ENCODE measurements at places on chromosomes 4 and X.

DNA sequence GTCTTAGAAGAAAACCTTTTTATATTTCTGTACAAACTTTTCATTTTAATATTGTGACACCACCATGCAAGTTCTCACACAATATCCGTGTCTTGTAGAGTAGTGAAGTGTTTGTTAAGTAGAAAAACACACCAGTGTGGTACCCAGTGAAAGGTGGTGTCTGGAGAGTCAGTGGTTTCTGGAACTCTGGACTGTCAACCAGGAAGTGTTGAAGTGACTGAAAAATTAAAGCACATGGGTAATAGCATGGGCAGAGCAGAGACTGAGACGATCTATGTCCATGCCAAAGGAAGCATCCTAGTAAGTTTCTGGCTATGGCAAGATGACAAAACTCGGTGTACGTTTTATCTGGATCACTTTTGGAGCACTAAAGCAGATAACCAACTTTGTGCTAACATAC is 22.2 kb downstream of the RAB9A start:
- no peak for DNase-seq

- no peak for DNase-seq
These were observed 263.6 kb downstream of the PTTG2 start for GRCh38 chr4:38223782-38224236.

- DNase-seq: no peak
These were observed 292.8 kb upstream of the ARSJ start for GRCh38 chr4:114272226-114272625.

DNA sequence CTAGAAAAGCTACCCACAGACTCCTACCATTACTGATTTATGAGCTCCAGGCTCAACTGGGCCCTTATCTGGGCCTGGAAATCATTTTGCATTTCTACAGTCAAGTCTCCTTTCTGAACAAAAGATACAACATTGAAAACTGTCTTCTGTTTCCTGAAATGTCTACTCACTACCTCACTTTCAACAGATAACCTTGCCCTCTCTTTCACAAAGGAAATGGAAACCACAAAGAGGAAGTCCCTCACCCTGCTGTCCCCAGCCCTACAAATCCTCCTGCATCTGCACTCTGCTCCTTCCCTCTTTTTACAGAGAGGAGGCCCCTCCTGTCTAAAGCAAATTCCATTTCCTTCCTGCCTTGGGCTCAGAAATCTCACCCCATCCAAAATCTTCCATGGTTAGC is 24.8 kb upstream of the CYBB start:
- no peak for DNase-seq

GRCh38 chrX:149010853-149011224 is 494.3 kb downstream of the IDS start:
- no peak for DNase-seq

GRCh38 chr4:177232473-177232872 is 77.2 kb upstream of the NEIL3 start:
- DNase-seq: no peak

- DNase-seq: no peak
These were observed 44.6 kb upstream of the GPR173 start for GRCh38 chrX:53004038-53004437.

- no peak for DNase-seq
These were observed 40.5 kb downstream of the TMEM131L start for GRCh38 chr4:153506341-153507309.

DNA sequence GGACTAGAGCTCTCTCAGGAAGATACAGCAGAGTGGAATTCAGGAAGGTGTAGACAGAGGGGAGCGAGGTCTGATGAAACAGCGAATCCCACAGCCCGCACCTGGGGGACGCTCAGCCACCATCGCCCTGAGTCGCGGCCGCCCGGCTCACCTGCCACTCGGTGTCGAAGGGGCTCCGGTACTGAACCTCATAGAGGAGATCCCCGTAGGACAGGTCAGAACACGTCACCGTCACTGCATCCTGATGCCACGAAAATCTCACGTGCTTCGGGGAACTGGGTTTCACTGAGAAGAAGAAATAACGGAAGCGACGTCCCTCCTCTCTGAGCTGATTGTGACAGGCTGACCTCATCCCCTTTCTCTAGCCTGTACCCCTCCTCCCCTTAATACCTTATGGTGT is 10.2 kb downstream of the CRLF2 start:
- DNase-seq: no peak

DNA sequence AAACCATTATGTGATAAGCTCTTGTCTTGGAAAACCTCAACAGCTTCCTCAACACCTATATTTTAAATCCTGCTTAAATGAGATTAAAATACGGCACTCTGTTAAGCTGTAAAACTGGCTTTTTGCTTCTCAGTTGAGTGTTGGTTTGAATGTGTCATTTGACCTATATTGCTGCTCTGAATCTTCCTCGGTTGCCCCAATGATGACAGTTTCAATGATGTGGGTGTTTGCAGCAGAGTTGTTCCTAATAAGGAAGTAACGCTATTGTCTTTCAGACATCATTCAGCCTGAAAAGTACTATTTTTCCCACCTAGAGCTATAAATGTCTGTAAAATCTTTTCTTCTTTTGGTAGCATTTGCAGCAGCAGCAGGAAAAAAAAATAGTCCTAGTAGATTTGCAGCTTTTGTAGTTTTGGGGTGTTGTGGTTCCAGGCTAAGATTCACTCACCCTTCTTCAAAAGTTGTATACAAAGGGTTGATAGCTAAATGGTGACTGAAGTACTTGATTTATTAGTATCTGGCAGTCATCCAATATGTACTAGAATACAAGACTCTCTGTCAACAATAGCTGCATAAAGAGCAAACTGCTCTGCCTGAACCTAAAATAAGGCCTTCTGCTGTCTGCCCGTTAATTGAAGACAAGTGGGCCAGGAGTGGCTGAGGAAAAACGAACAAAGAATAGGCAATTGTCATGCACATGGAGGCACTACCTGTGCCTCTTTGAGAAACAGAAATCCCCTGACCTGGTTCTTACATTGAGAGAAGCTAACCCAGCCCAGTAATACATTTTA is 333.1 kb downstream of the IL1RAPL1 start:
- DNase-seq: no peak

DNA sequence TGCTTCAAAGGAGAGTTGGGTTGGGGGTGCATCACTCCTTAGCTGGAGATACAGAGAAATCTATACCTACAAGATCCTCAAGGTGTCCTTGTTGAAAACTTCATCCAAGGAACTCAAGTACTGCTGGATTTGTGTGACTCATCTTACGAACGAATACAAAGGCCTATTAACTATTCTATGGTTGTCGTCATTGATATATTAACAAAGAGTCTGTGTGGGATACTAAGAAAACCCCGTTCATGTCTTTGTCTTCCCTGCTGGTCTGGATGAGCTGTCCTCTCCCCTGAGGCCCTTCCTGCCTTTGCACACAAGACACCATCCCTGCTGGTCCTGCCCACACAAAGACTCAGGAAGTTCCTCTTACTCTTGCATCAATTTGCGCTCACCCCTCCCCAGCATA is 54.9 kb upstream of the IRF2 start:
- DNase-seq: no peak

GRCh38 chrX:71578253-71579135 is at the start of gene GCNA:
Gene GCNA (plus strand): TSS chrX:71578437. CDS start chrX:71580822, 2,385 bp downstream.
- DNase-seq: no peak

DNA sequence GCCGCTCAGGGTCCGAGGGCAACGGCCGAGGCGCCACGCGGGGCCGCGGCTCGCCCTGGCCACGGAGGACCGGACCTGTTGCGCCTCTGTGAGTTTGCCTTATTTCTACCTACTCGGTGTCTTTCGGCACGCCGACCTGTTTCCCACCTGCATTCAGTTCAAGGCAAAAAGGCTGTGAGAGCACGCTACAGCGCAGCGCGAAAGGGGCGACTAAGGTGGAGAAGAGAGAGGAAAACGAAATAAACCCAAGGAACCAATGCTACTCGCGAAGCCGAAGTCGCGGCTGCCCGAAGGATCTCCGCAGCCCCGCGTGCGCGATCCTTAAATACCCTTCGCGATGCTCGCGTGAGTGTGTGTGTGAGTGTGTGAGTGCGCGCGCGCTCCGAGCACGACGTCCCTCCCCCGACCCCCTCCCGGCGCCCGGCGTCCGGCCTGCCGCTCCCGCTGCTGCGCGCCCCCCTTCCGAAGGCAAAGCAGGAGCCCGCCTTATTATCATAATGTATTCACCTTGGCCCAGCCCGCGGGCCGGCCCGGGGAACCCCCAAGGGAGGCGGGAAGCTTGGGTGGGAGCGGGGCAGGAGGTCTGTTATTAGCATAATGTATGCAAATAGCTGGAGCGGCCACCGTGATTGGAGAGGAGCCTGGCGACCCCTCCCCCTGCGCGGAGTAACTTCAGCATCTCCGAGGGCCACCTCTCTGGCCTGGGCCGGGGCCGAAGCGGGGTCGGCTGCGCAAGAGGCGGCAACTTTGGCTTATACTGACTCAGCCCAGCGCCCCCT is at the start of gene COL25A1:
COL25A1 (minus strand) TSS at position 298 of the 779 bp plus-strand sequence.
- no peak for DNase-seq

GRCh38 chr4:82753238-82753637 is 45.4 kb downstream of the SCD5 start:
- no peak for DNase-seq

- DNase-seq: no peak
These were observed 46.8 kb downstream of the CRLF2 start for GRCh38 chrX:1165535-1166196.

DNA sequence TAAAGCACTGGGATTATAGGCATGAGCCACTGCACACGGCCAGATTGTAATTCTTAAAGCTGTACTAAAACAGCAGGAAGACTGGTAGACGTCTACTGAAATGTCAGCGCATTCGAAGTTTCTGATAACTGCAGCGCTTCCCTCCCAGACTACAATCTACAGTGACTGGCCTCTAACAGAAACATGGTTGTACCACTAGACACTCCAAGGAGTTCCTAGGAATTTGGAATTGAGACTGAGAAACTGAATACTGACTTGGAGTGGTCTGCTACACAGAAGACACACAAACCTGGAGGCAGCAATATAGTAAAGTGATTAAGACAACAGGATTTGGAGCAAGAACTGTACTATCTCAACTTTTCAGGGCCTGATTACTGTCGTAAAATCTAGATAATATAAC is 937 bp downstream of the HELQ start:
- DNase-seq: no peak

GRCh38 chrX:1246816-1247215 is 21.8 kb upstream of the CSF2RA start:
- peak; percentile 83 for DNase-seq

DNA sequence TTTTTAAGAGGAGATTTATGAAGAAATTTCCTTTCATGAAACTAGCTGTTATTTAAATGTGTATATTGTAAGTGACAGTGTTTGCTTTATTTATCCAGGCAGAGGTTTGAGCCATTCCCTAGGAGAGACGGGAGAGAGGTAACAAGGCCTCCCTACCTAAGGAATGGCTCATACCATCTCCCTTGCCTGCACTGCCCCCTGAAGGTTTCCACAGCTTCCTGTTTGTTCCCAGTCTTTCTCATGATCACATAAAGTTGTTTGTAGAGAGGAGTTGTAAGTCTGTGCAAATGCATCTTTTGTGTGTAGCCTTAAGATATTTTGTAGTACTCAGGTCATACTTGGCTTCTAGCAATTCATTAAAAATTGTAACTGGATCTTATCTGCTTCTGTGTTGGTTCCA is 1504.5 kb upstream of the PCDH10 start:
- DNase-seq: no peak

DNA sequence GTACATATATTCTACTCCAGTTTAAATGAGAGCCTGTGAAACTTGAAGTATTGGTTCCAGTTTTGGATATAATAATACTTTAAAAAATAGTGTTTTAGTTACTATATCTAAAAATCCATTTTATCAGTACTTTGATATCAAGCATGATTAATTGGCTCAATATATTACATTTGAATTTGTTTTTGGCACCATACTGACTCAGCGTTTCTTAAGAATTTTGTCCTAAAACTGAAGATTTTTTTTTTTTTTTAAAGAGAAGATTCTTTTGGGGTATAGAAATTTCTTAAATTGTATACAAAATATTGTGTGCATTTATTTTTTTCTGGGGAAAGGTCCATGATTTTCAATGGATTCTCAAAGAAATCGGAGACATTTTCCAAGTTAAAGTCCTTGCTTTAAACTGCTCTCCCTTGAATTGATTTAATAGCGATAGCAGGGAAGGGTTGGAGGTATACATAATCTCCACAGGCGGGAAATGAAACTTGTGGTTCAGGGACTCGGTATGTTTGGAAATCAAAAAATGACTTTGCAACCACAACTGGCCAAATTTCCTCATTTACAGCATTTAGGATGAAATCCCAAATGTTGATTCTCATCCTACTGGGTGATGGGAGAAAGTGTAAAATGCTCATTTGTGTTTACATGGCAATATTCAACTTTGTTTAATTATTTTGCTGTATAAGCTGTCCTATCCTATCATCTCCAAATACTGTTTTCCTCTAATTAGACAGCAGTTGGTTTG is 62.3 kb downstream of the TMA16 start:
- DNase-seq: no peak

GRCh38 chr4:69563424-69563823 is 67.7 kb upstream of the UGT2B4 start:
- DNase-seq: no peak

DNA sequence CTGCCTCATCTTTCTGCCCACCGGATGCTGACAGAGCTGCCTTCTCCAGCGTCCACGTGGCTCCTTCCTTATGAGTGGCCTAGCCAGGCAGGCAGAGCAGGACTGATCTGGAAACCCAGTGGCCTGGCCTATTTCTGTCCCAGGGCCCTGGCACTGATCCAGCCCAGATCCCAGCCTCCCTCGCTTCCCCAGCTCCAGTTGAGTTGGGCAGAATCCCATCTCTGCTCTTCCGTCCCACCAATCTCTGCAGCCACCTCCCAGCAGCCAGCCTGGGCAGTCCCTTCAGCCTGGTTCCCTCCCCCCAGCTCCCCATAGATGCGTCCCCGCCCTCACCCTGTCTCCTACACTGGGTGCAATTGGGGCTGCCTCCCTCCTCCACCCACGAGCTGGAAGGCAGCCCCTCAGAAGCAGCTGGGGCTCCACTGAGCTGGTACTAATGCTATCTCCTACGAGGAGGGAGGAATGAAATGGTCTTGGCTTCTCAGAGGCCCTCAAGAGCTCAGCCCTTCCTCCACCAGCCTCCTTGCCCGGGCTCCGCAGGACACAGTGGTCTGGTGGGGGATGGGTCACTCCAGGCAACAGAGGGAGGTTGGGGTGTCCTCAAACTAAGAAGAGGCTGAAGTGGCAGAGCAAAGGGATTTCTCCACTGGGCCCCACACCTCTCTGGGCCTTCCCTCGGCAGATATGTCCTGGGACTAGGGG is 94.2 kb downstream of the PJA1 start:
- DNase-seq: no peak

GRCh38 chr4:11232015-11232414 is 196.7 kb downstream of the HS3ST1 start:
- DNase-seq: no peak

All from stimulated activated CD8-positive, alpha-beta memory T cell treated with anti-CD3 and anti-CD28 coated beads, Interleukin-15, amount 100 ng/mL, for 24 hours (primary cell).